ENCODE measurements at places on chromosomes 6 and 20.

GRCh38 chr6:35522660-35523658 lies 10.3 kb upstream of the TULP1 start:
- peak; percentile 80 for DNase-seq

- DNase-seq: no peak
Observed at GRCh38 chr6:346386-347030, 45.0 kb upstream of the IRF4 start.

DNA sequence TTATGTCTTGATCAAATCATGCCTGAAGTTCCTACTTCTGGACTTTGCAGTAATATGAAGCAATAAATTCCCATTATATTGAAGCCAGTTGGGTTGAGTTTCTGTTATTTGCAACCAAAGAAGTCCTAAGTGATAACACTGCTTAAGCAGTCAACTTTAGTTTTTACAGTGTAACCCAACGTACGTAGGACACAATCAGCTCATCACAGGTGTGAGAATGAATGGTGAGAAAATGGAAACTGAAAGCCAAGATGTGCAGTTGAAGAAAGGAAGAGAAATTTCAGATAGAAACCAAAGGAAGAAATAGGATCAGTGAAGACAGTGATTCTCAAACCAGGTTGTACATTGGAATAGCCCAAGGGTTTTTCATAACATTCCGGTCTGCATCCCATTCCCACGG lies 211.4 kb upstream of the ZFP64 start:
- DNase-seq: no peak

DNA sequence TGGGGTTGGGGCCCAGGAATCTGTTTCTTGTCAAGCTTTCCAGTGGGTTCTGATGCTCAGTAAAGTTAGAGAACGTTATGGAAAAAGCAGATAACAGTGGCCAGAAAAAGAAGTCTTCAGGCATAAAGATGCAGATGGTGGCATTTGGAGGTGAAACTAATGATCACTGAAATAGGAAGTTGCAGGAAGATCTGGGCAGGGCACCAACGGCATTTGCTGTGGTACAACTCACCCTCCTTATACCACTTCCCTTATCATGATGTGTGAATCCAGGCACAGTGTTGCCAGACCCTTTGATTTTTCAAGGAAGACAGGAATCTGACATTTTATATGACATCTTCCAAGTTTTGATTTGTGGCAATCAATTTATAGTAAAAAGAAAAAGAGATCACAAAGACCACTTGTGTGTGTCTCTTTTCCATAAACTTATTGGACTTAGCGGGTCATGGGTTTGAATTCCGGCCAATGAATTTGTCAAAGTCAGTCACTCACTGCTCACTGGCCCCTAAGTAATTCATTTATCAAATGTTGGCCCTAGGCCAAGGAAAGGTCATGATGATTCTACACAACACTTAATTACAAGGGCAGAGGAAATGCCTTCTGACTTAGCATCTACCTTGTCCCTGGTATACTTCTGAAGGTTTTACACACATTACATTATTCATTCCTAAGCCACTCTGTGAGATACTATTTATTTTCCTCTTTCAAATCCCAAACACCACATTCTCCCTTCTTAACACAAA lies 37.6 kb downstream of the LAMP5 start:
- DNase-seq: no peak

GRCh38 chr20:19944772-19945459 lies 72.2 kb upstream of the NAA20 start:
- no peak for DNase-seq

- DNase-seq: peak; percentile 58
Observed at GRCh38 chr6:169960886-169961611, 209.6 kb downstream of the ERMARD start.

GRCh38 chr6:36197739-36198221 lies 1.2 kb downstream of the BRPF3 start:
- no peak for DNase-seq

DNA sequence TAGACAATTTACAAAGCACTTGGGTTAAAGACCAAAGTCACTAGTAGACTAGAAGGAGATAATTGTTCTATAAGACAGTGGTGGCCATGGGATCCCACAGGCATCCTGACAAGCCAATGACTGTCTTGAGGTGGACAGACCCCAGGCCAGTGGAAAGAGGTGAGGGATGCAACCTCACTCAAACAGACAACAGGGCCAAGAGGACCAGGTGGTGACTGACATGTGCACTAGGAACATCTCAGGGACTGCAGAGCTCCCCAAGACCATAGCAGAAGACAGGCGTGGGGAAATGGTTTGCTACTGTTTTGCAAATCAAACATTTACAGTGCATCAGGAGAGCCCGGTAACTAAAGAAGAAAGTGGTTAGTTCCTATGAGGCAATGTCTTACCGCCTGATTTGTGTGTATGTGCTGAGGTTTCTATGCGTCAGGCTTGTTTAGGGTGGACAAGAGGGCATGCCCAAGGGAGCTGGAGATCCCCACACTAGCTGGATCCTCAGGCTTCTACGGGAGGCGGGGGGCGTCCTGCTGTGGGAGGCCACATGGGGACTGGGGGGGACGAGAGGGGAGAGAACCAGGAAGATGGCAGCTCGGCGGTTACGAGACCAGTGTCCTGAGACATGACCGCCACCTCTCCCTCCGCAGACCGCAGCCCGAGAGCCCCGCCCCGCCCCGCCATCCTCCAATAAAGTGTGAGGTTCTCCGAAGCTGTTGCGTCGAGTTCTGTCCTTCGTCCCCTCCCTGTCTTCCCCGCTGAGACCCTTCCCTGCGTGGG lies 623 bp upstream of the MRPS26 start:
- no peak for DNase-seq

DNA sequence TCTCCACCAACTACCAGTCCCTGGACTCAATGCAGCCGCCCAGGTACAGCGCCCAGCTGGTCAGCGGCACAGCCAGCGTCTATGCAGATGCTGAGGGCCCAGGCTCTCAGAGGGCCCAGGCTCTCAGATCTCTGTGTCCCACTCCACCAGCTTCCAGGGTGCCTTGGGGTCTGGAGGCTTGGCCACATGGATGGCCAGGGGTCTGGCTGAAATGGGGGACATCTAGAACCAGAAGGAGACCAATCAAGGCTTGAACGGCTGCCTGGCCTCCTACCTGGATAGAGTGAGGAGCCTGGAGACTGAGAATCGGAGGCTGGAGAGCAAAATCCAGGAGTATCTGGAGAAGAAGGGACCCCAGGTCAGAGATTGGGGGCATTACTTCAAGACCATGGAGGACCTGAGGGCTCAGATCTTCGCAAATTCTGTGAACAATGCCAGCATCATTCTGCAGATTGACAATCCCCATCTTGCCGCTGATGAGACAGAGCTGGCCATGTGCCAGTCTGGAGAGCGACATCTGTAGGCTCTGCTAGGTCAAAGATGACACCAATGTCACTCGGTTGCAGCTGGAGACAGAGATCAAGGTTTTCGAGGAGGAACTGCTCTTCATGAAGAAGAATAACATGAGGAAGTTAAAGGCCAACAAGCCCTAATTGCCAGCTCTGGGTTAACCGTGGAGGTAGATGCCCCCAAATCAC lies 44.1 kb upstream of the GRM4 start:
- no peak for DNase-seq
